Muscle of leg (tissue), 16 donors: ENCODE measurements at places on chromosomes 7 and 10. TPM values are rescaled to one million over a fixed set of nuclear protein-coding genes. Genes with fewer than 3 reads are reported as not detected.

GRCh38 chr7:110050785-110051184, 1040.1 kb upstream of the LRRN3 start:
- DNase-seq = no peak

DNA sequence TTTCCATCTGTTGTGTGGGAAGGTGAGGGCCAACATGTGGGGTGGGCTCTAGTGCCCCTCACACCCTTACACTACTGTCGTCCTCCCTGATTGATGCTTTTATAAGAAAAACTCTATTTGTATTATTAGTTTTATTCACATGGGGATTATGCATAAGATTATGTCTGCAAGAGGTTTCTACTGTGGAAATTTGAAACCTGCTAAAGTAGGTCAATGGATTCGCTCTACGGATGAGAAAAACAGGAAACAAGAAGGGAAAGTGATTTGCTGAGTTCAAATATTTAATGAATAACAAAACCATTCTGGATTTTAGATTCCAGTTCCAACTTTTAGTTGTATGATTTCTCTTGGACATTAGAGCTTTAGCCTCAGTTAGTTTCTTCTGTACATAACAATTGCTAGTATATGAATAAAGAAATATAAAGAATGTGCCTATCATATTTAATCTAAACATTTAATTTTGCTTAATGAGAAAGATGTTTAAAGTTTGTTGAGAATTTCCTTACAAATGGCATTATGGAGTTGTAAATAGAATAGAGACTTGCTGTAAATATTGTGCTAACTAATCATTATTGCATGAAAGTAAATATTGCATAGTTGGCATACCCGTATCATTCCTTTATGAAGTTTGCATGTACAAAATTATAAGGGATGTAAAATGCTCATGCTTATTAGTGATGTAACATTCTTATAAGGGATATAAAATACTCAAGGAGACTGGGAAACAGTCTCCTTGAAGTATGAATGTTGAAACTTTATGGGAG, 193.8 kb downstream of the THSD7A start:
- DNase-seq = peak; percentile 82

- DNase-seq = no peak
Measured at GRCh38 chr10:73589563-73590126, 1.5 kb downstream of the USP54 start.

DNA sequence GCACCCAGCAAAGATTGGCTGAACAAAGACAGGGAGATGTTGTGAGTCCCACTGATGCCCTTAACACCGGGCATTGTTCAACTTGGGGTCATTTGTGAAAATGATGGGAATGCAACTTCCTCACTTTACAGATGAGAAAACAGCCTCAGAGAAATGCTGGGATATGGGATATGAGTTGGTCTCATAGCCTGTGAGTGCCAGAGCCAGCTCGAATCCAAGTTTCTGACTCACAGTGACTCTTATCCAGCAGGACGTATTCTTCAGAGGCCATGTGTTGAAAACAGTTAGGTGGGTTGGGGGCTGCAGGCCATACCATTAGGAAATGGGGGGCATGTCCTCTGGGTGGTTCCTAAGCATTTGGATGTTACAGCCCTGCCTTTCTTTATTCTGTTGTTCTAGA, 45.2 kb downstream of the KIAA1217 start:
- DNase-seq = no peak

Gene RAMP3
- polyA plus RNA-seq = 2.5 TPM

DNA sequence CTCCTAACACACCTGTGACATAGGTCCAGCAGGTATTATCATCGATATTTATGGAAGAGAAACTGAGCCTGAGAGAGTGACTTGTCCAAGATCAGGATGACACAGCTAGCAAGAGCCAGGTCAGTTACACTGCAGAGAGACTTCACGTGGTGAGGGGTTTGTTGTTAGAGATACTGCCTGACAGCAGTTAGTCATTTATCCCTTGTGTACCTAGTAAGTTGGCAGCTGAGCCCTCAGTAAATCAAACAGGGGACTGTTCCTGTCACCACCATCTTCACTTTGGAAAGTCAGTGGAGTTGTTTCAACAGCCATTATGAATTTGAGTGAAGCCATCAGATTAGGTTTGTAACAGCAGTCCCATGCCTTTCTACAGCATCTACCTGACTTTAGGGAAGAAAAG, 87.5 kb upstream of the GATA3 start:
- peak; percentile 28 for DNase-seq

GRCh38 chr7:30147223-30147622, 12.4 kb downstream of the MTURN start:
- no peak for DNase-seq
